ENCODE measurements at places on chromosomes 3 and 15.

DNA sequence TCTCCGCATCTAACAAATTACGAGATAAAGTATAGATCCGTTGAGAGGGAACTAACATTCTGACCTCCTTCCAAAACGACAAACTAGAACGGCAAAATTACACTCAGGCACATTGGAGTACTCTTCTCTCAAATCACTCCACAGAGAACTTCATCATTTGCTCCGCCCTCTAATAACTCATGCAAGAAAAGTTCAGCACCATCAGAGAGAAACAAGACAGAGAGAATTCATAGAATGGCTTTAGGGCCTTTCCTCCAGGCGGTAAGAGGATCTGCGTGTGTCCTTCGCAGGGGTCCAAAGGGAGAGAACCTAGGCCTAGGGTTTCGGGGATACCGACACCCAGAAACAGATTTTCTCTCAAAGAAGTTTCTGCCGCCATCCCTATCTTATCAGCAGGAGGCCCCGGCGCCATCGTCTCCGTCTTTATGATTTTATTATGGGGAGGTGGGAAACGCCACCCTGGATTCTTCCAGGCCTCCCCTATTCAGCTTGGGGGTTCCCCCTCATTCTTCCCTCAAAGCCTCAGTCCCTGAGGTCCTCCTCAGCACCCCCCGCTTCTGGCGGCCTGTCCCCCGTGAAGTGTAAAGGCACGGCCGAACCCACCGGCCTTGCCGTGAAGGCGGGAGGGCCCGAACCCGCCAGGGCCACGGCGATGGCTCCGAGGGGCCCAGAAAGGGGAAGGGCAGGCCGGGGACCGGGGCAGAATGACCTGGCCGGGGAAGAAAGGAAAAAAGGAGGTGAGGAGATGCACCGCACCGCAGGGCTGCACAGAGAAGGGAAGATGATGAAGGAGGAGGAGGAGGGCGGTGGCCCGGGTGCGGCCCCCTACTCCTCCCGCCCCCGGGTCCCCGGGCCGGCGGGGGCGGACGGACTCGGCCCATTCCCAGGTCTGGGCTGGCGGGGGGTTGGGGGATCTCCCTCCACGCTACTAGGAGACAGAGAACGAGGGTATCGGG is 768 bp downstream of the UBXN7 start:
- DNase-seq: no peak

DNA sequence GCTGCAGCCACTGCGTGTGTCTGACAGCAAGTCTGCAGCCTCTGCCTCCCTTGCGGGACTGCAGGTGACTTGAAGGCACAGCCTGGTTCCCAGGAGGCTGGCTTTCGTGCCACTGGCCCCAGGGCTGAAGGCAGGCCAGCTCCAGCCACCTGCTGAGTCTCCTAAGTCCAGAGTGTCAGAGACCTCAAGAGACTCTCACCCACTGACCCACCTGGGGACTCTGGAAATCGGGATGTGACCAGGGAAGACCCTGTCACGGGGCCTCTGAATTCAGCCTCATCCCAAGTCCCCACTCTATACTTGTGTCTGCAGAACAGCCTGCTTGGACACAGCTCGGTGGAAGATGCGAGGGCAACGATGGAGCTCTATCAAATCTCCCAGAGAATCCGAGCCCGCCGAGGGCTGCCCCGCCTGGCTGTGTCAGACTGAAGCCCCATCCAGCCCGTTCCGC is 16.3 kb downstream of the ISG20 start:
- no peak for DNase-seq

GRCh38 chr3:40313975-40314860 is 4.7 kb downstream of the EIF1B start:
- no peak for DNase-seq

GRCh38 chr15:69161878-69162213 is 1.4 kb downstream of the GLCE start:
- DNase-seq: no peak

GRCh38 chr3:95154766-95155165 is 1091.9 kb downstream of the NSUN3 start:
- DNase-seq: no peak

- no peak for DNase-seq
Observed at GRCh38 chr3:177579419-177579818, 382.1 kb upstream of the TBL1XR1 start.

- DNase-seq: no peak
Observed at GRCh38 chr3:58874795-58875194, 175.0 kb downstream of the CFAP20DC start.

- DNase-seq: no peak
Observed at GRCh38 chr3:2853651-2854050, 256.5 kb downstream of the IL5RA start.

GRCh38 chr15:74209997-74210671 is 7.5 kb upstream of the STRA6 start:
- DNase-seq: no peak

GRCh38 chr3:174859114-174859735 is at the start of gene NAALADL2:
Gene NAALADL2, plus strand, starts transcription at chr3:174859334.
- DNase-seq: no peak

GRCh38 chr3:33392703-33393125 is 47.5 kb downstream of the UBP1 start:
- DNase-seq: no peak

DNA sequence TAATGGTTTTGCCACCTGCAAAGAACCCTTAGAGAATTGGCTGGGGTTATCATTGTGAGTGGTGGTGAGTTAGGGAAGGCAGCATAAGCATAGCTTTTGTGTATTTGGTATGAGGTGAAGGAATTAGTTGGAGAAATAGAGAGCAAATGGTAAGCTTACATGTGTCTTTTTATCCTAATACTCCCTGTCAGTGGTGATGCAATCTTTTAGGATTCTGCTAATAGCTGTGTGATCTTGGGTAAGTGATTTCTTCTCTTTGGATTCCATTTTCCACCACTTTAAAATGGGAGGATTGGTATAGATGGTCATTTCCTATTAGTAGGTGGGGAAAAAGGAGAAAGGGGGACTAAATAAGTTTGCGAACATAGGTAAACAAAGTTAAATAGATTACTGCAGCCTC is 30.9 kb downstream of the PIAS1 start:
- DNase-seq: no peak

- DNase-seq: no peak
Observed at GRCh38 chr3:107633327-107634098, 110.8 kb downstream of the BBX start.

- DNase-seq: no peak
Observed at GRCh38 chr15:29680465-29681165, 141.7 kb downstream of the TJP1 start.

- DNase-seq: no peak
Observed at GRCh38 chr3:155736381-155736780, 8.5 kb downstream of the PLCH1 start.

- DNase-seq: no peak
Observed at GRCh38 chr15:67818464-67818863, 6.8 kb upstream of the SKOR1 start.

DNA sequence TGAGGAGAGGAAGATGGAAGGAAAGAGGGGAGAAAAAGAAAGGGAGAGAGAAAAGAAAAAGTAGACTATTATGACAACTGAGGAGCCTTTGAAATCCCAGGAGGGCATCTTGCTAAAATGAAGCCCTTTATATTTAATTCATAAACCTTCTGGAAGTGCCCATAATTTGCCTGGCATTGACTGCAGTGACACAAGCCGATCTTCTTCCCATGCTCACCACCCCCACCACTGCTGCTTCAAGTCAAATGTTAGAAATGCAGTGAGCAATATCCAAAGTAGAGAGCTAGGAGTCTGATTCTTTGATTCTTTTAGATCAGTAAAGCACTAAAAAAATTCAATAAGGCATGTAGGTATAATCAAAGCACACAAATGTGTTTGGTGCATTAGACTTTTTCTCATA is 138.7 kb upstream of the SNTN start:
- DNase-seq: no peak

GRCh38 chr3:30749230-30749629 is 142.8 kb downstream of the TGFBR2 start:
- no peak for DNase-seq

- DNase-seq: no peak
Observed at GRCh38 chr15:79329171-79329611, 18.3 kb downstream of the TMED3 start.

DNA sequence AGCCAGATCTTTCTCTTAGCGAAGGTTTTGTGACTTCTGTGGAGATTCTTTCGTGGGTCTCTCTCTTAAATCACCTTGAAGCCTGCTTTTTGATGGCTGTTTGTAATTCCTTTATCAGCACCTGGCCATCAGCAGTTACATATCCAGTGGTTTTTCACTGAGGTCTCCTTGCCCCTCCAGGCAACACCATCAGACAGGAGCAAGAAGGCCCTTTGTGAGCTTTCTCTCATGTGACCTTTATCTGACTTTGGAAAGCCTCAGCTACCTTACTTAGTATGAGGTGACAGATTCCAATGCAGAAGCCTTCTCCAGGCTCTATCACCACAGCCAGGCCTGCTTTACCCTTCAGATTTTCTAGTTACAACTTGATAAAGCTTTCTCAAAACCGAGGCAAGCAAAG is 30.0 kb upstream of the P3H2 start:
- no peak for DNase-seq

GRCh38 chr15:74318376-74319137 is 48.9 kb downstream of the CYP11A1 start:
- peak; percentile 95 for DNase-seq

GRCh38 chr15:44289259-44289790 is 806 bp downstream of the GOLM2 start:
- no peak for DNase-seq

GRCh38 chr3:128606094-128606493 is 44.5 kb downstream of the RPN1 start:
- no peak for DNase-seq

DNA sequence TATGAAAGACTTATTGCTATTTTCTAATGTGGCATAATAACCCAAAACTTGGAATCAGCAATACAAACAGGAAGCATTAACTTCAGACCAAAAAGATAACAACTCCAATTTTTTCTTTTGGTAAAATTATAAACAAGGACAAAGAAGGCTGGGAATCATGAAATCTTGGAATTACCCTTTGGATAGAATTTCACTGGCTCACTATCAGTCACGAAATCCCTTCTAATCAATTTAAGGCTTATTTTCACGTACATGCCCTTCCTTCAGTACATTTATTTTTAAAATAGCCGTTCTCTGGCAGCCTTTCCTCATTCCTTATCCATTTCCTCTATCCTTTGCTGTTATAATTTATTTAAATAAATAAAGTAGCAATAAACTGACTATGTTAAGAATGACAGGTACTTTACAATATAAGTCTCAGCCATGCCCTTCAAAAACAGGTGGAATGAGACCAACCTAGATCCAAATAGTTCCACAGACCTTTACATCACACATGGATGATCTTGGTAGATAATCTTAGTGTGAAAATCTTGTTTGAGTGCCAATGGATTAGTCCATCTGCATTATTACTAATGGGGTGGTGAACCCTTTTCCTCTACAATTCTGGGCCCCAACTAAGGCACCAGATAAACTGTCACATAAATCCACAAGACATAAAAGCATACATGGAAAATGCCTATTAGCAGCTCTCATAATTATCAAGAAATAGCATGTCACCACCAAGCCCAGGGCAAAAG is 38.9 kb downstream of the ABI3BP start:
- DNase-seq: no peak

DNA sequence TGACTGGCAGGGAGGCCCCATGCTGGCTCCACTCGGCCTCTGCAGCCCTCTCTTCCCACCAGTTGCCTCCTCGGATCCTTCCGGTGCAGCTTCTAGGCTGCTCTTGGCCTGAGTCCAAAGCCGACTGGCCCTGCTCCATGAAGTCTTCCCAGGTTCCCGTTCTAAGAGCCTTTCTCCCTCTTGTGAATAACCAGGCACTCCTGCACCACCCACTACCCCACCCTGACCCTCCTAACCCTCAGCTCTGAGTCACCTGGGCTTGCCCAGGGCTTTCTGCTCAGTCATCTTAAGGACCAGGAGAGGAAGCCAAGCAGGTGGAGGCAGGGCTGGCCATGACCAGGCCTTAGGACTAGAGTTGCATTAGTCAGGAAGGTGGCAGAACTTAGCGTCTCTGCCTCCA is 28.1 kb upstream of the CNBP start:
- peak; percentile 14 for DNase-seq

GRCh38 chr3:8324747-8325146 is 176.9 kb upstream of the LMCD1 start:
- DNase-seq: no peak

DNA sequence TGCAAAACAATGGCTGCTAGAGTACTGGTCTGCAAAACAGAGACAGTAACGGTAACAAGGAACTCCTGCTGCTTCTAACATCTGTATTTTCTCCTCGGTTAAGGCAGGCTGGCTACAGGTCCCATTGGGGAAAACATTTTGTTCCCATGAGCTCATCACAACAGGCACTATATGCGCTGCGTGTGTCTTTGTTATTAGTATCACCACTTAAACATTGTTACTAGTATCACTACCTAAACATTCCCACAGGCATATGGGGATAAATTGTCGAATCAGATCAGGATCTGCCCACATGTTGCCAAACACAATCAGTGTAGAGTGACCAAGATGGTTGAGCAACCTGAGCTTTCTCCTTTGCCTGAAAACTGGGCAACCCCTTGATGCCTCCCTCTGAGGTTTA is 77.2 kb downstream of the TOP2B start:
- no peak for DNase-seq

- DNase-seq: no peak
Observed at GRCh38 chr3:127911421-127911931, 3.6 kb upstream of the KBTBD12 start.

- no peak for DNase-seq
Observed at GRCh38 chr3:172685331-172686214, 25.3 kb downstream of the NCEH1 start.

GRCh38 chr3:59072681-59073080 is 22.9 kb upstream of the CFAP20DC start:
- DNase-seq: no peak
